ENCODE measurements at places on chromosomes 12 and 14.

- DNase-seq = no peak
These were observed 9.4 kb upstream of the HEATR5A start for GRCh38 chr14:31429791-31430190.

GRCh38 chr14:100835548-100836310 is 9.8 kb downstream of the MEG3 start:
- DNase-seq = no peak

DNA sequence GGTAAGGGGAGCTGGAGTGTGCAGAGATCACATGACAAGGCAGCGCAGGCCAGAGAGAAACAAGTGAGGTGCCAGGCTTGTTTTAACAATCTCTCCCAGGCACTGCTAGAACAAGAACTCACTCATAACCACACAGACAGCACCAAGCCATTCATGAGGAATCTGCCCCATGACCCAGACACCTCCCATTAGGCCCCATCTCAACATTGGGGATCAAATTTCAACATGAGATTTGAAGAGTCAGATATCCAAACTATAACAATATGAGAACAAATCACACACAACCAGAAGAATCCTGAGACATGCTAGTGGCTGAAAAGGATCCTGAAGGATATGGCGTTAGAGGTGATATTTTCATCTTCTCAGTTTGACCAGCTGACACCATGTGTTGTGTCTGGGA is 21.9 kb downstream of the OR6J1 start:
- no peak for DNase-seq

- no peak for DNase-seq
These were observed 13.2 kb upstream of the SERPINA10 start for GRCh38 chr14:94306047-94306978.

GRCh38 chr12:41956353-41956752 is 188.3 kb downstream of the GXYLT1 start:
- no peak for DNase-seq

Data from CD4-positive, alpha-beta T cell treated with Interleukin-4 for 4 hours (primary cell).